ENCODE measurements at places on chromosomes 2 and 18. TPM values are rescaled to one million over a fixed set of nuclear protein-coding genes. Genes with fewer than 3 reads are reported as not detected.

SPATA3 gene
- not detected for total RNA-seq

STK16 gene
- total RNA-seq = 27.8 TPM

TUBB8B gene
- total RNA-seq = not detected

GULP1 gene
- total RNA-seq = not detected

DES gene
- 0.39 TPM for total RNA-seq

FOXD4L1 gene
- total RNA-seq = 0.18 TPM

UGT1A5 gene
- not detected for total RNA-seq

LGALSL gene
- 4.0 TPM for total RNA-seq

SERPINB13 gene
- total RNA-seq = not detected

CIB4 gene
- not detected for total RNA-seq

IL1RL2 gene
- not detected for total RNA-seq

CDCA7 gene
- 79.4 TPM for total RNA-seq

MC2R gene
- total RNA-seq = not detected

GAL3ST2 gene
- total RNA-seq = 0.31 TPM

OSGEPL1 gene
- total RNA-seq = 9.9 TPM

EN1 gene
- total RNA-seq = not detected

C18orf54 gene
- 6.5 TPM for total RNA-seq

FIGLA gene
- total RNA-seq = not detected

PROM2 gene
- not detected for total RNA-seq

CCDC141 gene
- 5.6 TPM for total RNA-seq

ERFE gene
- total RNA-seq = 0.34 TPM

FBXO41 gene
- total RNA-seq = 45.7 TPM

MOGAT1 gene
- total RNA-seq = not detected

SLC30A3 gene
- 0.14 TPM for total RNA-seq

UCN gene
- total RNA-seq = 1.6 TPM

SULT1C4 gene
- total RNA-seq = not detected

ANKRD30B gene
- not detected for total RNA-seq

CREG2 gene
- not detected for total RNA-seq

HAUS1 gene
- total RNA-seq = 61.1 TPM

MBD2 gene
- total RNA-seq = 133 TPM

Data from activated naive CD8-positive, alpha-beta T cell treated with anti-CD3 and anti-CD28 coated beads for 36 hours (primary cell).